Mammary epithelial cell (primary cell): ENCODE measurements at places on chromosomes 4 and X. TPM values are rescaled to one million over a fixed set of nuclear protein-coding genes. Genes with fewer than 3 reads are reported as not detected.

The SLC9B1 gene
- 0.08 TPM for polyA plus RNA-seq

DNA sequence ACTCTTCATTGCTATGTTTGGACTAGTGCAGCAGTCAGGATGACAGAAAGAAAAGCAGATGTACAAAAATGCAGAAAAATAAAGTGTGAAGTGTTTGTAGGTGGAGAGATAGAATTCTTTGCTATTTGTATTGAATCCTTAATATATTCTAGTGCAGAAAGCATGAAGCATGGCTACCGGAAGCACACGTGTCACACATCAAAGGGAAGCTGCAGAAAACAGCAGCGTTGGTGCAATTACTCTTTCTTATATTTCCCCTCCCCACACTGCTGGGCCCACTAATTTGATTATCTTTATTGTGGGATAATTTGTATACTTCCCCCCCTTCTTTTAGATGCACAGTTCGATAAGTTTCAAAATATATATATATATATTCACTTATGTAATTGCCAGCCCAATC, 35.9 kb upstream of the TAPT1 start:
- DNase-seq = no peak

- DNase-seq = no peak
Observed at GRCh38 chr4:137661693-137662092, 129.4 kb upstream of the PCDH18 start.

DNA sequence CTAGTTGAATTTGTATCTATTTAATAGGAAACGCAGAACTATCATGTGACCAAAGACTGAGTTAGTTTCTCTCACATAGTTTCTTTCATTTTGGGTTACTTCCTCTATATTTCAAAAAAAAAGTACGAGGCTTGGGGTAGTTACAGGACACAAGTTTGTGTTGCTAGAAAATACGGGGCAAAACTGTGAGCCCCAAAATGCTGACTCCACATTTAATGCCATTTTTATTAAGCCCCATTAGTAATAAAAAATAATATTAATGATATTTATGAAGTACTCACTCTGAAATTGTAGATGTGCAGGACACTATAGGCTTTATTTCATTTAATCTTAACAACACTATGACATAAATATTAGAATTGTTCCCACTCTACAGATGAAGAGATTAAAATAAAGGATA, 268.6 kb downstream of the DTHD1 start:
- DNase-seq = no peak

- peak; percentile 27 for DNase-seq
Observed at GRCh38 chr4:176587920-176588319, 204.8 kb downstream of the VEGFC start.

DNA sequence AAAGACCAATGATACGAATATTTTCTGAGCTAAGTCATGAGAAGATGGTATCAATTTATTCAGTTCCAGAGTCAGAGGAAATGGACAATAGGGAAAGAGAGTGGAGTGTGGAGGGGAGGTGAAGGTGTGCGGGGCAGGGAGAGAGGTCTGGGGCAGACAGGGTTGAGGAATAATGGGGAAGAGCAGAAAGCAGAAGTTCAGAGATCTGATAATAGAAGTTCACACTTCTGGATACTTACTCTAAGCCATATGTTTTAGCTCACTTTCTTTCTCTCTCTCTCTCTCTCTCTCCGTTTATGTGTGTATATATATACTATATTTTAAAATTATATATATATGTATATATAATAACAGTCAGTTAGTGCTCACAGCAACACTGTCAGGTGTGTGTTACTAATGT, 40.4 kb downstream of the FOXR2 start:
- no peak for DNase-seq
